Stomach (tissue), 19 donors: ENCODE measurements at places on chromosomes 3 and 15. TPM values are rescaled to one million over a fixed set of nuclear protein-coding genes. Genes with fewer than 3 reads are reported as not detected.

GRCh38 chr3:99232696-99233095, 331.2 kb upstream of the DCBLD2 start:
- H3K4me3 ChIP-seq: no peak overlapping the region
- no peak overlapping the region for H3K27ac ChIP-seq
- H3K36me3 ChIP-seq: no peaks in the 10 kb centered on the region
- H3K4me1 ChIP-seq: no peaks in the 10 kb centered on the region
- no peaks in the 10 kb centered on the region for H3K27me3 ChIP-seq
- no peak for DNase-seq

DNA sequence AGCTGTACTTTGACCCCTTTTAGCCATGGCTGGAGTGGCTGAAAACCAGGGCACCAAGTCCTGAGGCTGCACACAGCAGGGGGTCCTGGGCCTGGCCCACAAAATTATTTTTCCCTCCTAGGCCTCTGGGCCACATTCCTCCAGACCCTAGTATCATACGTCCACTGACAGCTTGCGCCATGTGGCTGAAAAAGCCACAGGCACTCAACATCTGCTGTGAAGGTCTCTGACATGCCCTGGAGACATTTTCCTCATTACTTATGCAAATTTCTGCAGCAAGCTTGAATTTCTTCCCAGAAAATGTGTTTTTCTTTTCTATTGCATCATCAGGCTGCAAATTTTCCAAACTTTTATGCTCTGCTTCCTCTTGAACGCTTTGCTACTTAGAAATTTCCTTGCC, 239.0 kb downstream of the SQOR start:
- H3K27ac ChIP-seq: no peak overlapping the region
- no peaks in the 10 kb centered on the region for H3K36me3 ChIP-seq
- no peak overlapping the region for H3K4me3 ChIP-seq
- no peaks in the 10 kb centered on the region for H3K27me3 ChIP-seq

DNA sequence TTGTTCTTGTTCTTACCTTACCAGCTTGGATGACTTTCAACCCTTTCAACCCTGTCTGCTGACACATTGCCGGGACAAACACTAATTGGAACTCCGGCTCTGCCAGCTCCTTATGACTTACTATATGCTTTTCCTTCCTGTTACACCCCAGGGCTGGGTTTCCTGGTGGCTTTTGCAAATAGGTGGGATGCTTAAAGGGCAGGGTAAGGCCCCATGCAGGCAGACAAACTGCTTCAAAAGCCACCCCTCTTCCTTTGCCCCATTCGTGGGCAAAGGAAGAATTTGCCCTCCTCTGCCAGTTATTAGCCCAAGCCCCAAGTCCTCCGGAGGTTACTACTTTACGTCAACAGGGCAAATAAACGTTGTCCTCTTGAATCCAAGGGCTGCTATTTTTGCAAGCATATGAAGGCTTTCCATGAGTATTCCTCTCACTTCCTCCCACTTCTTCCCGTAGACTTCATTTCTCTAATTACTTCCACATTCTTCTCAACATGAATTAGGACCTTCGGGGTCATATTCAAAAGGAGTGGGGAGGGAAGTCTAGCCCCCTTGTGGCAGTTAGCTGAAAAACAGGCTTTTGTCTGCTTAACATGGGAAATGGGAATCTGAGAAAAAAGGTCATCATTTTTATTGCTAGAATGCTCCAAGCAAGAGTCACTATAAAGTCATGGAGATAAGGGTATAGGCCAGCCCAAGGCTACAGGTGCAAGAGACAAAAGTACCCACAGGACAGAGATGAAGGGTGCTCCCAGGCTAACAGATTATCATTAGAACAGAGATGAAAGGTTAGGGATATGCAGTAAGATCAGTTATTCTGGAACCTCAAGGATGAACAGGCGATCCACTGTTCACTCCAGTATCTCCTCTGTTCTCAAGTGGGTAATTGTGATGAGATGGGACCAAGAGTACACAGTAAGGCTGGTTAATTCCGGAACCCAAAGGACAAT, 56.3 kb upstream of the FSTL1 start:
- no peak overlapping the region for H3K4me3 ChIP-seq
- peak; percentile 68 for DNase-seq
- H3K27me3 ChIP-seq: no peaks in the 10 kb centered on the region
- no peaks in the 10 kb centered on the region for H3K36me3 ChIP-seq

DNA sequence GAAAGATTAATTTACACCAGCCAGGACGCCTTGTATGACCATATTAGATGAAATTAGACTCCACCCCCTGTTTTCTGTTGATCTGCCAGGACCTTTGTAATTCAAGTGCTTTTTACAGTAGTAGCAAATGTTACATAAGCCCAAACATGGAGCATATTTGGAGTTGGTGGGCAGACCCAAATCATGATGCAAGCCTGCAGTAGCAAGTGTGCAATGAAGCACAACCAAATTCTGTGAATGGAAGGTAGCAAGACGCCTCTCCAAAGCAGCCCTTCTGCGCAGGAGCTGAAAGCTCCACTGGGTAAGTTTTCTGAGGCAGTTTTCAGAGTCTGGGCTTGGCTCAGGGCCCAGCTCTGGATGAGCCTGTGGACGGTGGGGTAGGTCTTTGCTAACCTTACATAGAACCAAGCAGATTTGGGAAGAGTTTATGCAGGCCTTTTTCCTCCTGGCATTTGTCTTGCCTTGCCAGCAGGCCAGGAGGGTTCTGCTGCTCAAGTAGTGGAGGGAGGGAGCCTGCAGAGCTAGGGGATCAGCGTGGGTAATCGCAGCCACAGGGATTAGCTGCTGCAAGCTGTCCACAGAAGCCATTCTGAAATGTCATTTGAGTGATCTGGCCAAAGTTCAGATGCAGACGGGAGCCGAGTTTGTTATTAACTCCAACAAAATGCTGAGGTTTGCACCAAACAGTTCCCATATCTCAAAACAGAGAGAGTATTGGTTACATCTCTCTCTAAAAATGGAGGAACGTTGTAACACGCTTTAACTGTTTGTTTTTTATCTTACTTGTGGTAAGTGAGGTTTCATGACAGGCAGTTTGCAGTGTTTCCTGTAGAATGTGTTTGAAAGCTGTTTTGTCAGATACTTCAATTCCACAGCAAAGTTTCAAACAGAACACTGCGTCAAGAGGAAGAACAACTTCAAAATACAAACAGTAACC, 55.4 kb downstream of the PSMD6 start:
- no peaks in the 10 kb centered on the region for H3K36me3 ChIP-seq
- H3K27ac ChIP-seq: peak overlapping the region; percentile 74
- no peak for DNase-seq
- H3K27me3 ChIP-seq: no peaks in the 10 kb centered on the region
- peaks cover 99% of the 10 kb centered on the region for H3K4me1 ChIP-seq
- peak overlapping the region; percentile 28 for H3K4me3 ChIP-seq

RBP2 gene
- total RNA-seq: 52.7 TPM

ZBED2 gene
- total RNA-seq: not detected

C3orf85 gene
- total RNA-seq: not detected
